ENCODE measurements at places on chromosomes 3 and 15.

- DNase-seq = no peak
Measured at GRCh38 chr15:35477312-35478262, 68.4 kb downstream of the DPH6 start.

DNA sequence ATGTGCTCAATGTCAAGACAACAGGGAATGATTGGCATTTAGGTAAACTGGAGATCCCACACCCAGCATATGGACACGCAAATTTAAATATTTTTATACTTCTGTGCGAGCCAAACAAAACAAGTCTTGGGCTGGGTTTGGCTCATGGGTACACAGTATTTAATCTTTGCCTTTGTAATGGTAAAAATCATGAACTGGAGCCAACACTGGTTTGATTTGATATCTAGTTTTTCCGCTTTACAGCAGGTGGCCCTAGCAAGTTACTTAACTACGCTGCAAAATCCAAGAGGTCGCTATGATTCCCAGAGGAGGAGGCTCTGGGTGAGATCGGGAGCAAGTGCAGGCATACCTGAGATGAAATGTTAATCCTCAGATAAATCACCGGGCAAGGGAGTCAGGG, 207.9 kb upstream of the SATB1 start:
- no peak for DNase-seq

DNA sequence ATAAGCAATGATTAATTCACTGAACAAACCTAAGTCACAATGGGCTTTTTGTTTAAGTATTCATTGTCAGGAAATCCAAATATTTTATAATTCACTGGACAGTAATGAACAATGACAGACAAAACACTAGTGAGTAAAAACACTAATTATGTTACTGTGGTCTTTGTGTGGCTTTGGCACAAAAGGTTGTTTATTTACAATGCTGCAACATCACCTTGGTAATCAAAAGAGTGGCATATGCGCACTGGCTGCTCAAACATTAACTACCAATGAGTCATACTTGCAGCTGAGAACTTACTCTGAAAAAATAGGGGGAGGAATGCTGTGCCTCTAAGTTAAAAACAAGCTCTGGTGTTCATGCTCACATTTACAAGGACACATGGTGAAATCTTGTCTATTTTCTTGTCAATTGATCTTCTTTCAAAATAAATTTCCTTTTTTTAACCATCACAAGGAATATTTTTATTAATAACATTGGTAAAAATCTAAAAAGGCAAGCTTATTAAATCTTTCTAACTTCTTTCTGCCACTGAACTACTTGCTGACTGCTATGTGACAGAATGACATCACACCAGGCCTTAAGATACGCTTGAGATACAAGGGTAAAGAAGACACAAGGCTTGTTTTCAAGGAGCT, 85.2 kb upstream of the PPIB start:
- peak; percentile 29 for DNase-seq

GRCh38 chr3:65371053-65371452, 667.7 kb downstream of the MAGI1 start:
- no peak for DNase-seq

- DNase-seq = peak; percentile 93
Measured at GRCh38 chr3:151156618-151157216, 46.3 kb downstream of the GPR171 start.

- DNase-seq = no peak
Measured at GRCh38 chr3:115415246-115415996, 207.9 kb upstream of the GAP43 start.

DNA sequence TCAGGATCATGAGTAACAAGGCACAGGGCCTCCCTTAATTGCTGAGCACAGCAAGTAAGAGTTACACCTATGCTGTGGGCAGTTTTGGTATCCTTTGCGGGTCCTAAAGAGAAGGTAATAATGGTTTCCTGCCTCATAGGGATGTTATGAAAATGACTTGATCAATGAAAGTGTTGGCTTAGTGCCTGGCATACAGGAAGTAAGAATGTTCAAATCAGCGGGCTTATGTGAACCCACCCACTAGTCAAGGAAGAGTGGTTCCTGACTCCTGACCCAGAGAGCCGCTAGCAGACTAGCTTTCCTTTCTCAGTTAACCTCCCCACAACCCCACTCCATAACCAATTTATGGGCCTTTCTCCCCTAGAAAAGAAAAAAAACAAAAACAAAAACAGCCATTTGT, 5.2 kb upstream of the ADAMTS9 start:
- no peak for DNase-seq

DNA sequence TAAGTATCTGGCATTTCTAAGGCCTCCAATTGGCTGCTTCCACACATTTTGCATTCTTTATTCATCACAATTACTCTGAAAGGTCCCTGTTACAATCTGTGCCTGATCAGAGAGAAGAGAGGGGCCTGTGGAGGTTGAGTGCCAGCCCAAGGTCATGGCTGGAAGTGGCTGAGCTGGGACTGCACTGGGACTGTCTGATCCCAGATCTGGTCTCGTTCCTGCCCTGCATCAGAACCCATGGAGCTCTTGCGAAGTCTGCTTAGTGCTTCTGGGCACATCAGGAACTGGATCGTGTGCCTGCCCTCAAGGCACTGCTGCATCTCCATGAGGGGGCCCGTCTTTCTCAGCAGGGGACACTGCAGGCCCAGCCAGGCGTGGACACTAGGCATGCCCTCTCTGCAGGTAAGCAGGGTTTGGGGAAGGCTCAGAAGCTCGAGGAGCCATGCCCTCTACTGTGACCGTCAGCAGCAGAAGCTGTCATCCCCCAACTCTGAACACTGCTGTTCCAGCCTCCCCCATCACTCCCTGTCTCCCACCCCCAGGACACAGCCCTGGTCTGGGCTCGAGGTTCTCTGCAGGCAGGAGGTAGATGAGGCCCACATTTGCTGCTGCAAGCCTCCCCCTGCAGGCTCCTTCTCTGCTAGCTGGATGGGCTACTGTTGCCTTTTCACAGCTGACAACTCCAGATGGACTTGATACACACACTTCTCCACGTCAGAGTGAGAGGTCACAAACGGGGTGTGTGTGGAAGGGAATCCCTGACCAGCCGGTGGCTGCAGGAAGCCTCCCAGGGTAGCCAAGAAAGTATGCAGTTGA, 96.5 kb upstream of the PRR23E start:
- no peak for DNase-seq

- DNase-seq = peak; percentile 74
Measured at GRCh38 chr3:9826815-9827573, 16.8 kb downstream of the RPUSD3 start.

DNA sequence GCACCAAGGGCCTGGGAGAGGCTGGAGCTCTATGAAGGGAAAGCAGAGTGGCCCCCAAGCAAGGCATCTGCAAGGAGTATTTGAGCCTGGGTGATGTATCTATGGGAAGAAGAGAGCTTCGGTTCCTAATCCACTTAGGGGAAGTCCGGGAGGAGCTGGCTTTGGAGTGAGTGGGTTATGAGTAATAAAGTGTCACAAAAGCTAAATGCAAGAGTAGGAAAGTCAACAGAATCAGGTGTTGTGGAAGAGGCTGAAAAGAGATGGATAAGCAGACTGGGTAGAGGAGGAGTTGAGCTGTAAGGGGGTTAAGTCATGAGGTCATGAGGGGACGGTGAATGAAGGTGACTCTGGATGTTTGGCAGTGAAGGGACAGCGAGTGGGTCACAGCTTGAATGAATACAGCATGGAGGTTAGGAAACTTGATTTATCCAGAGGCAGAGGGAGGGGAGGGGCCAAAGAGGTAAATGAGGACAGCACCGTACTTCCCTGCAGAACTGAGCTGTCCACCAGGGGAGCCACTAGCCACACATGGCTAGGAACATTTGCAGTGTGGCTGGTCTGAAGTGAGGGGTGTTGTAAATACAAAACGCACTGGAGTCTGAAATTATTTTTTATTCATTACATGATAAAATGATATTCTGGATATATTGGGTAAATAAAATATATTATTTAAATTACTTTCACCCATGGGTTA, 83.3 kb downstream of the ADCY5 start:
- peak; percentile 95 for DNase-seq

DNA sequence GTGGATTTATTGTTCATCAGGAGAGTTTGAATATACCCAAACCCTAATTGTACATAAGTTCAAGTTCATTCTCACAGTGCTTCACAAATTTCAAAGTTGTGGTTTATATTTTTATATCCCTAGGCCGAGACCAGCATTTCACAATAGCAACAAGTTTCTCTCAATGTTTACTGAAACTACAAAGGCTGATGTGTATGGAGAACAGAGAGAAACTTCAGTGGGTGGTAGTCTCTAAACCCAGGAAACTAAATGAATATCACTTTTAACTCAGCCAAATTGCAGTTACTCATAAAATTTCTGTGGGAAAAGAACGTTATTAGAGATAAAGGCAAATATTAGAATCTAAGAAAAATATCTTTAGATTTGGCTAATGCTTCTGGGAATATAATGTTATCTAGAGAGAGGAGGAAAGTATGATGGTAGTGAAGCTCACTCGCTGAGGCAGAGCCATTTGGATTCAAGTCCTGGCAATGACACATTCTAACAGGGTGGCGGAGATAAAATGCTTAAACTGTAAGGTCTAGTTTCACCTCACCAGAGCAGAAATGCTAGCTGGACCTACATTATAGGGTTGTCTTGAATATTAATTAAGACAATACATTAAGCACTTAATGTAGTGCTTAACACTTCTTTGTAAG, 514.8 kb downstream of the EPHA3 start:
- DNase-seq = no peak

GRCh38 chr3:141115789-141116541, 64.8 kb downstream of the SPSB4 start:
- no peak for DNase-seq

DNA sequence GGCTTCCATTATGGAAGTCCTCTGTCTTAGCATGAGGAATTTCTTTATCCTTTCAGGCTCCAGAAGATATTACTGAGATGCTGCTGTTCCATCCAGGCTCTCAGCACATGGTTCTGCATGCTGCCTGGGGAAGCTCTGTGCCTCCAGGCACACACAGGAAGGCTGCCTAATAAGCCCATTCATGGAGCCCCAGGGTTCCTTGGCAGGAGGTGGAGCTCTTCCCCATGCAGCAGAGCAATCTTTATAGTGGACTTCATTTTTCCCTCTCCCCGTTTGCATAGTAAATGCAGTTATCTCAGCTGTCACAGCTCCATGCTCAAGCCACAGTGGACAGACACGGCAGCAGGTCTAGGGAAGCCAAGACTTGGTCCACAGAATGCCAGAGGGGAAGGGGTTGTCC, 57.6 kb downstream of the BOC start:
- DNase-seq = peak; percentile 19

- DNase-seq = no peak
Measured at GRCh38 chr15:67805666-67806516, 19.4 kb upstream of the SKOR1 start.

DNA sequence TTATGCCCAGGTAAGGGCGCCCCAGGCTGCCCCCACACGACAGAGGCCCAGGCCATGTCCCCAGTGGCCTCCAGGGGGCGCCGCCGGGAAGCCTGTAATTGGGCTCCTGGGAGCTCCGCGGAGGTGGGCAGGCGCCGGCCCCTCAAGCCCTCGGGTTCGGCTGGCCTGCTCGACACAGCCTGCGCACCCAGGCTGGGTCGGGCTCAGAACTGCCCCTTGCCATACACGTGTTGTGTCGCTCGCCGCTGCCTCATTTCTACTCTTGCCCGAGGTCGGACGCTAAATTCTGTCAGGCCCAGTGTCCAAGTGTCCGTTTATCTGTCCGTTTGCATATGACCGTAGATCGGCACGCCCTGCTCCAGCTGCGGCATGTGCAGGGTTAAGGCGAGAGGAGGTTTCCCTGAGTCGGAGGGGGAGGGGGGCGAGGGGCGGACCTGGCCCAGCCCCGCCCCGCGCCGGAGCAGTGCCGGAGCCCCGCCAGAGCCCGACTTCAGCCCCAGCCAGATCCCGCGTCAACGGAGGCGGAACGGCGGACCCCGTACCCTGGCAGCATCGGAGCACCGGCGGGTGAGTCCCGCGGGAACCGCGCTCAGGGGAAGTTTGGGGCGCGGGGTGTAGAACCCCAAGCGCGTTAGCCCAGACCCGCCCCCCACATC, at the start of gene KLHDC8B:
Gene KLHDC8B, plus strand, starts transcription at position 480 of the 656 bp plus-strand sequence. CDS start 1,172 bp downstream, outside the sequence.
- DNase-seq = peak; percentile 90

DNA sequence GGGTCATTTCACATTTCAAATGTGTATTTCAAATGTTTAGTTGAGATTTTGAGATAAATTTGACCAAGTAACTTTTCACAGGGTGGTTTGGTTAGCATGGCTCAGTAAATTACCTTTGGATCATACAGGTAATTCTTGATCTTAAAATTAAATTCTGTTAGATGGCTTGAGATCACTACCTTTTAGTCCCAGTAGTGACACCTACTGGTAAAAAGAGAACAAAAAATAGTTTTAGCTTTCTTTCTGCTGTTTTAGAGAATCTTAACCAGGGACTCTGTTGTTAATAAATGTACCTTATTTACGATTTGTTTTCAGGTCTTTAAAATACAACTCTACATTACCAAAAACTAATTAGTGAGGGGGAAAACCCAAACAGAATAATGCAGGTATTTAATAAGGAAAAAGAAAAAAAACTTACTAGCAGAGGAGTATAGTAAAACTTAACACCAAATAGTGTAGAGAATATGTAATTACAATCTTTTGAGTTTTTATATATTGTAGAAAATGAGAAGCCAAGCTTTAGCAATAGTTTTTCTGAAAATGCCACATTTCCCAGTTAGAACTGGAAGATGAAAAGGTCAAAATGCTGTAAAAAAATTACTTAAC, 620.3 kb upstream of the AGTR1 start:
- peak; percentile 33 for DNase-seq

DNA sequence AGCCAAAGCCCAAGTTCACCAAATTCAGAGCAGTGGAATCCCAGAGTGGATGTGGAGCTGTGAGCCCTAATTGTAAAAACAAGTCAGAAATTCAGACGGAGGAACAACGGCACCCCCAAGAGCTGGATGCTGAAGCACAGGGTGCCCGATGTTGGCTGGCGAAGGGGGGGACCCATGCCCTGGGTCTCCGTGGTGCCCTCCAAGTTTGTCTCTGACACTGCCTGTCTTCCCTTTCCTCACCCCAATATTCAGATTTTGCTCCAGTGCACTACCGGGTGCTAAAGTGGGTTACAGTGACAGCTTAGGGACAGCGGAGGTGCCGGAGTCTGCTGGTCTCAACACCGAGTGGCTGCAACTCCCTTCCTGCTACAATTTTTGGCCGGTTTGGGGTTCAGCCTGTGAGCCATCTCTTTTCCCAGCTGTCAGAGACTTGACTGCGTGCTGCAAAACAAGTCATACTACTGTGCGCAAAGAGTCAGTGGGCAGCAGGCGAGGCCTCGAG, 6.6 kb downstream of the GRIP2 start:
- peak; percentile 31 for DNase-seq

GRCh38 chr3:144127014-144127413, 155.4 kb downstream of the DIPK2A start:
- DNase-seq = no peak

All from NCI-H82 (cell line).